ENCODE measurements at places on chromosomes 7 and 10.

GRCh38 chr7:33744293-33745075 lies 160.9 kb upstream of the BMPER start:
- no peak for DNase-seq

GRCh38 chr10:76139431-76139830 lies 708.0 kb downstream of the LRMDA start:
- DNase-seq = no peak

DNA sequence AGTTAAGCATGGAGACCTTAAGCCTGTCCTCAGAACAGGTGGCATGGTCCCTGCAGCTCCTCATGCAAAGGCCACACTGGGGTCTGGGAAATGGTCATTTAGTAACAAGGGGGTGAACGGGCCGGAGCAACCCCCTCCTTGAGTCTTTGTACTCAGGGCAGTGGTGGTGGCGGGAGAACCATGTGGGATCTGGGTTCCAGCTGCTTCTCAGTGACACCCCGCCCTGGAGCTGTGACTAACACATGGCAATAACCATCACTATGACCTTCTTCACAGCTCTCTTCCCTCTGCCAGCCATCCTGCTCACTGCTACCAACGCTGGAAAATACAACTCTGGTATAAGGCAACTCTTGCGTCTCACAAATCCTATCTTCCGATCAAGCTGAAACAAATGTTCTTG lies 203.4 kb upstream of the FRMD4A start:
- DNase-seq = no peak

- DNase-seq = no peak
These were observed 259.4 kb upstream of the SORCS1 start for GRCh38 chr10:107423903-107424302.

- DNase-seq = no peak
These were observed 15.4 kb downstream of the TAS2R41 start for GRCh38 chr7:143492799-143493739.

DNA sequence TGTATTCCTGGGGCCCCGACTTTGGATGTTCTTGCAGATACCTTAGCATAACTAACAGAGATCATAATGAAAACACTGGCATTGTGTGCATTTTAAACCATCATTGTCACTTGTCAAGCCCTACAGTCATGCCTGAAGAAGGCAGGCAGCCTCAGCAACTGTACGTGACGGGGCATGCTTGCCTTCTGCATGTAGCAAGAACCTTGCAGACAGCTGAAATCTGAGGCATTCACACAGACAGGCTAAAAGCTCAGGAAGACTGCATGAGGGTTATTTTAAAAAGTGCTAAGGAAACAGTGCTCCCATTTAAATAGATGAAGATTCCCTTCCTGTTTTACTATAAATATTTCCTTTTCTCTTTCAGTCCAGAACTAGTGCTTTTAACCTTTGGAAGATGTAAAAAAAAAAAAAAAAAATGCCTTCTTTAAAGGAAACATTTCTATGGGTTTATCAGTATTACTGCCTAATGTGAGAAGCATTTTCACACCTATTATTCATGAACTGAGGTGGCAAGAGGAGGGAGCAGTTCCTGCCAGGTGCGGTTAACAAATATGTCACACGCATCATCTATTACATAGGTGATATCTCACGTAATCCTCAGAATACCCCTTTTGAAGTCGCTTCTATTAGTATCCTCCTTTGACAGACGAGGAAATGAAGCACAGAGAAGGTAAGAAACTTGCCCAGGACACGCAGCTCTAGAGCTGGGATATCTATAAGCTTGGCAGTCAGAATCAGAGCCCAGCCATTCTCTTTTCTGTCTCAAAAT lies 88.1 kb downstream of the PRKCQ start:
- peak; percentile 8 for DNase-seq

GRCh38 chr7:46527360-46527759 lies 606.3 kb upstream of the IGFBP3 start:
- no peak for DNase-seq

DNA sequence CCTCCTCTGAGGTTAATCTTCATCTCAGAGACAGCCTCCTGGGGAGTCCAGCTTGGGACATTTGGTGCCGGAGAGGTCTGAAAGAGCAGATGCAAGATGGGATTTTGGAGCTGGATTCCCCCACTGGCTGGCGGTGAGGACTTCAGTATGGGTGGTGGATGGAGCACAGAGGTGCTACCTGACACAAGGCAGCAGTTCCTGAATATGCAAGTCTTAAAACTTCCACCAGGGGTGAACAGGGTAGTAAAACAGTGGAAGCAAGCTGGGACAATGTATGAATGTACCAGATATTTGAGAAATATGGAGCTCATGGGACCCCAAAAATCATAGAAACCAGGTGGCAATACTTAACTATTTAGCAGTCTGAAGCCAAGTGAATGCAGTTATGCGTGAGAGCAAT lies 4.8 kb upstream of the TAF3 start:
- no peak for DNase-seq

DNA sequence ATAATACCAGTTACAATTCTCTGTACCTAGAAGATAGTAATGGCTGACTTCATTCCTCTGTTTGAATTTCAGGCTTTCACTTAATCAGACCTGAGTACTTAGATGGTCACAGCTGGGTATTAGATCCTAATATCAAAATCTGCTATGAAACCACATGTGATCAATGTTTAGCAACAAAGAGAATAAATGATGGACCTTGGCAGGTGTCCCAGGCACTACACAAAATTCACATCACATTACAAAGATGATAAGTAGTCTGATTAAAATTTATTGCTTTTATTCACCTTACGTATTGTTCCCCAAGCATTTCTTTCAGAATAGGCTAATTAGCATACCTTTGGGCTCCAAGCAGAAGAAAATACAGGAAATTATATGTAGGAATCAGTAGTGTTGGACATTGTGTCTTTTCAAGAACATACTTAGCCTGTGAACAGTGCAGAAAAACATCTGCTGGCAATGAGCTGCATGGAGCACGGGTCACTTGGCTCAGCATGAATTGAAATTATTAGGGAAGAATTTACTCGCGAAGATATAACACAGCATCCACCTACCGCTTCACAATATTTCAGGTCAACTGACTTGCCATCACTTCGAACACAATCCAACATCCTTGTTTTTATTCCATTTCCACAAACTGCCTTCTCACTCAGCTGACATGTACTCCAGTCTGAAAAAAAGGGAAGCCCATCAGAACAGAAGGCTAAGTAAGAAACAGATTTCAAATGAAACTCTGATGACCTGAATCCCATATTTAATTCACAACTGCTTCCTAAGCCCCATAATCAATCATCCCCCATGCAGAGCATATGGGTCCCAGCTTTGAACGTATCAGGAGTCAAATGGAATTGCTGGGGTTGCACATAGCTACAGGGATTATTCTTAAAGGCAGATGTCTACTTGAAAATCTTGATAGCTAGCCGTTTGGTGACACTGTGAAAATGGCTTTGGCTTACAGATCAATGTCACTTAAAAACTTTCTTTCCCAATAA lies 421.0 kb downstream of the THSD7A start:
- DNase-seq = peak; percentile 78

DNA sequence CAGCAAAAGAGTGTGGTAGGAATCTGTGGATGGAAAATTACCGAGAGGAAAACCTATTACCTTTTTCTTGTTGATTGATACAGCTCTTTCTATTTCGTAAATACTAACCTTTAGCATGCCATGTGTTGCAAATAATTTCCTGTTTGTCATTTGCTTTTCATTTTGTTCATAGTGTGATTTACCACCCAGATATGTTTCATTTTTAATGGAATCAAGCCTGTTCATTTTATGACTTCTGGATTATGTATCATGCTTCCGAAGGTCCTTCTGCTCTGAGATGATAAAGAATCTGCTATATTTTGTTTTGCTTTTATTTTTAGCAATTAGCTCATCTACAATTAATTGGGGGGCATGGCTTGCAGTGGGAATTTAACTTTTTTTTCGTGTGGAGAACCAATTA lies 46.5 kb downstream of the INPP5F start:
- no peak for DNase-seq

DNA sequence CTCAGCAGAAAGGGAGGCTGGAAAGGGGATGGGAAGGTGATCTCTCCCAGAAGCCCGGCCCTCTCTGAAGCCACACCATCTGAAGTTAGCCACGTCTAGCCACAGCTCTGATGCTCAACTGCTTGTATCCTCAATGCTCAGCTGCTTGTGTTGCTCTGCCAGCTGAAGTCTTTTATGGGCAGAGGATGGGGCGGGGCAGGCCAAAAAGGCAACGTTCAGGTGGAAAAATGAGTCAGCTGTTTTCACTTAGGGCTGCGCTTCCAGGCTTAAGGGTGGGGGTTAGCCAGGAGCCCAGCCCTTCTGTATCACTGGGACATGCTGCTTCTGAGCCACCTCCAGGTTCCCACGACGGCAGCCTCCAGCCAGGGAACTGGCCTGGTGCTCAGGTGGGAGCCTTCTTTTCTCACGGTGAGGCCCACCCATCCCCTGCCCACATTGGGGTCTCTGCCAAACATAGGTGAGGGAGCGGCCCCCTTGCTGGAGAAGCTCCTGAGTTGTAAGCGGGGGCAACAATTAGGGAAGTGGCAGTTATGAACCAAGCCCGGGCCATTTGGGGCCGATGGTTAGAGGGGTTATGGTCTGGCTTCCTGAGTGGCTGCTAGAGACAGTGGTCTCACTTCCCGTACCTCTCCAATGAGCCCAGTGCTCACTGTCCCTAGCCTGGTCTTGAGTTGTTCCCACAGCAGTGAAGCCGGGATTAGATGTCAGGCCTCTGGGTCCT lies 44.9 kb upstream of the CNPY1 start:
- no peak for DNase-seq

Data from eye (tissue), 1 donor.